ENCODE measurements at places on chromosomes 13 and 19.

GRCh38 chr19:53537121-53537520 lies 824 bp upstream of the ZNF331 start:
- DNase-seq, result peak; percentile 16

DNA sequence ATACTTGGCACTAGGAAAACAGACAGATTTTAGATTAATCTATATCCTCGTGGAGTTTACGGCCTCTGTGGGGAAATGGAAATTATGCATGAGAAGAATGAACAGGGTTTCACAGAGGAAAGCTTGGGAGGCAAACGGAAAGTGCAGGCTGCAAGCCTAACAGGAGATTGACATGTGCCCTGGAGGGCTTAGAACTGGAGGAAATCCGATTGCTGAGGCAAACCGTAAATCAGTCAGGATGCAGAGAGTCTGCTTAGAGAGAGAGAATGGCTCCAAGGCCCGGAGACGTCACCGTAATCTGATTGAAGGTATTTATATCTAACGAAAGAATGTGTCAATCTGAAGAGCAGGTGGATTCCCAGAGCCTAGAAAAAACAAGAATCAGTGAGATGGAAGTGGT lies 143.2 kb downstream of the KATNAL1 start:
- no peak for DNase-seq

- no peak for DNase-seq
Observed at GRCh38 chr19:17331045-17331558, 3.6 kb downstream of the ANO8 start.

GRCh38 chr13:28751175-28751960 lies 32.6 kb upstream of the SLC46A3 start:
- no peak for DNase-seq

DNA sequence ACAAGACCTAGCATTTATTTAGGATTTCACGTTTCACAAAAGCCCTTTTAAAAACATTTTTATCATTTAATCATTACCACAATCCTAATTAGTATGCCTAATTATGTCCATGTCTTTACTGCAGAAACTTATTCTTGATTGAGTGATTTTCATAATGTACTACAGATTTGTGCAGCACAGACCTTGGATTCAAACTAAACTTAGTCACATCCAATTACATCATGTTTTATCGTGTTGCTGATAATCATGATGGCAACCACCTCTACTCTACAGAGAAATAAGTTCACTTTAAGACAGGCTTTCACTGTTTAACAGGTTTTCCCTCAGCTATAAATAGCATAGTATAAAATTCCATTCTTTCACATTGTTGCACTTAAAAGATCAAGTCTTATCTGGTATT lies 240.9 kb upstream of the RFC3 start:
- DNase-seq, result no peak

- no peak for DNase-seq
Observed at GRCh38 chr19:48133094-48133493, 22.5 kb upstream of the PLA2G4C start.

Measured in Kasumi-1 (cell line).